ENCODE measurements at places on chromosomes 16 and 17.

- DNase-seq: no peak
Observed at GRCh38 chr16:84520725-84521496, 16.5 kb upstream of the MEAK7 start.

DNA sequence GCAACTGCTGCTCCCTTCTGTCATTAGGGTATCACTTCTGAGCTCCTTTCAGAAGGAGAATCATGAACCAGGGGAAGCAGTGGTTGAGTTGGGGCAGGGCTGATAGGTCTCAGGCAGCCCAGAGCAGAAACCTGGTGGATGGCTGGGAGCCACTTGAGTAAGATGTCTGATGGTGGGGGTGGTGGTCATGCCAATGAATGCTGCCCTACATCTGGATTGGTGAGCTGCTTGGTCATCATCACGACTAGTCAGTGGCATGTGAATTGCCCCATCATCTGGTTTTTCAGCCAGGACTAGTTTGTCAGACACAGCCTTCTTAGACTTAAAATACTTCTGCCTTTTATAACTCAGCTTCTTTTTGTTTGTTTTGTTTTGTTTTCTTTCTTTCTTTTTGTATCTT, 2.6 kb downstream of the GID4 start:
- DNase-seq: no peak

DNA sequence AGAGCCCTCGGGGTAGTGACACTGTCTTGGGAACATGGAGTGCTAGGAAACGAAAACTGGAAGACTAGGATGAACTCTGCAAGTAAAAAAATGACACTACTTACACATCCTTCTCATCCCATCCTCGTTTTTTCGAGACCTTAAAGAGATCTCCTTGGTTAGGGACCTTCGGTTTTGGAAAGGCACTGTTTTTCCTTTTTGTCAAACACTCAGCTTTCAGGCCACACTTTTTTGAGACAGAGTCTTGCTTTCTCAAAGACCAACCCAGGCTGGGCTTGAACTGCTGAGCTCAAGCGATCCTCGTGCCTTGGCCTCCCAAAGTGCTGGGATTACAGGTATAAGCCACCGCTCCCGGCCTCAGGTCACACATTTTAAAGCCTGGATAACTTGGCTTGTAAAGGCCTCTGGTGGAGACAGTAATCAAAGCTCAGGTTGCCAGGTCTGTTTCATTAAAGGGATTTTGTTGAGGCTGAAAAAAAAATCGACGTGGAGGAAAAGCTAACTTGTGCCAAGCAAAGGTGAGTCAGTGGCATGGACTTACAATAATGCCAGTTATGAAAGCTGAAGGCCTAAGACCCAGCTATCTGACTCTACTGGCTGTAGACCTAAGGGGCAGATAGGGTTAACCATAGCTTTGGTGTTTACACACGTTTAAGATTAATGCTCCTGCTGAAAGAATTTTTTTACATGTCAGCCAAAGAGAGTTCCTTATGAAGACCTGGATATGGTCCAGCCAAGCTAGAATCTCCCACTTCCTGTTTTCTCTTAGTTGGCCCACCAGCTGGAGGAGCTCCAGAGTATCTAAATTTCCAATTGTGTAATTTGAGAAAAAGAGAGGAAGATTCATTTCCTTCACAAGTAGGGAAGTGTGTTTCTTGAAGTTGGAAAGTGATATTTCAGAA, 823 bp downstream of the NBR1 start:
- DNase-seq: no peak

- DNase-seq: no peak
Observed at GRCh38 chr16:3084491-3084890, 14.6 kb downstream of the ZSCAN10 start.

DNA sequence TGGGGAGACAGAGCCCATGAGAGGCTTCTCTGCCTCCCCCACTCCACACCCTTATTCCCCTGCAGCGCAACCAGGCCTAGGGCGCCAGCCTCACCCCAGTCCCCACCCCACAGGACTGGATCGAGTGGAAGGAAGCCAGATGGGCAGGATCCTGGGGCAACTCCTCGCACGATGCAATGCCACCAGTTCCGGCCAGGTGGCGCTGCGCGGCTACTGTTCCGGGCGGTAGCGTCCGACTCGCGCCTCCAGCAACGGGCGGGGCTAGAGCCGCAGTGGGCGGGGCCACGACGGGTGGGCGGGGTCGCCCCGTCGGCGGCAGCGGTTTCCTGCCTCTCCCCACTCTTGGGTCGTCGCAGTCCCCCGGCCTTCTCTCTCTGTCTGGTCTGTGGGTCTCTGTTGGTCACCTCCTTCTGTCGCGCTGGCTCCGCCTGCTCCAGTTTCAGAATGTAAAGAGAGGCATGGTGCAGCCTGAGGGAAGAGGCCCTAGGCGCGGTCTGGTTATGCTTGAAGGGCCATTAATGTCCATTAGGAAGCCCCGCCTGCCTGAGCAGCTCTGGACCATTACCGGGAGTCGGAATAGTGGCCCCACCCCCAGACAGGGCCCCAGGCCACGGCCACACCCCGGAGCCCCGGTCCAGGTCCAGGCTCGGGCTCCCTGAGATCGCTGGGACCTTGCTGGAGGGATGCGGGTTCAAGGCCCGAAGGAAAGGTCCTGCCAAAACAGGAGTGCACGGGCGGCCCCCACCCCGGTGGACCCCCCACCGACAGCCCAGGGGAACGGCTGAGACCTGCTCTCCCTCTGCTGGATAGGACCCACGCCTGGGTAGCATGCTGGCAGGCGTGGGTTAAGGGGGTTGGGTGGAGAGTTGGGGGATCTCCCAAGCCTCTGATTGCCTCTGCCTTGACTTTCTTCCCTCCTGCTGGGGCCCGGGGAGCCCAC, 3.3 kb upstream of the NHERF2 start:
- DNase-seq: peak; percentile 97

DNA sequence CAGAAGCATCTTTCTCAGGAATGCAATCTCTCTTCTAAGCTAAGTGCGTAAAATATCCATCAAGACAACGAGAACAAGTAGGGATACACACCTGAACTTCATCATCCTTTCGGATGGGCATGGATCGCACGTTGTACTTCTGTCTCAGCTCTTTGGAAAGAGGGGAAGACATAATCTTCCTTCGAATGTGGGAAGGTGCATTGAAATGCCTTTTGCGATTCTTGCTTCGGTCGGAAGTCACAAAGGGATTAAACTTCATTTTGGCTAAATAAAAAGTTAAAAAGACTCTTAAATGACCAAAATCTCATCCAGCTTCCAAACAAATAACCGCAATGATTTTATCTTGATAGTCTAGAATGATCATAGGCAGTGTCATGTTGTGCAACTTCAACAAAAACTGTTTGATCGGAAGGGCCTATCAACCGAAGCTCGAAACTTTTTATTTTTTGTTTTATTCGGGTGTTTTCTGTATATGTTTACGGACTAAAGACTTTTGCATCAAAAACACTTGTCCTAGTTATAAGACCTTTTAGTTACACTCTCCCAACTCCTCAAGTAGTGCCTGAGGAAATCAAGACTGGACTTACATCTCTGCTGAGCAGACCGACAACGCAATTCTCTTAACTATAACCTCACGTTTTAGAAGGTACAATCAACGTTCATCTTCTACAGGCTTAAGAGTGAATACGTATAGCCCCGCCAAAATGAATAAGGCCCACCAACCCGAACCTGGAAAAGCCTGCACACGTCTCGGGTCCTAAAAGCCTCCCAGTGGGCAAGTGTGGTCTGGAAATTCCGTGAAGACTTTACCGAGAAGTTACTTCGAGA, 727 bp downstream of the RPL26 start:
- no peak for DNase-seq

DNA sequence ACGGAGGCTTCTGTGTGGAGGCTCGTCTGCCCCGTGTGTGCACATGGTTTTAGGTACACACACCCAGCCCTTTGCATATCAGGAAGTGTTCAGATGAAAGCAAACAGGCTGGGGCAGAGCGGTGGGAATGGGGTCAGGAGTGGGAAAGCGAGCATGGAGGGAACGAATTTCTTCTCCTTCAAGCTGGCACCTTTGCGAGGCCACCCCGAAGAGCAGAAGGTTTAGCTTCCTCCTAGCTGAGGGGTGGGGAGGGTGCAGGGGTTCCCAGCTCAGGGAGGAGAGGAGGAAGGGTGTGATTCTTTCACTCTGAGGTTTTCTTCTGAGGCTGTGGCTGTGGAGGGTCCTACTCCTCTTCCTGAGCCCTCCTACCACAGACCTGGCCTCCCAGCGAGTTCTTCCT, 83.6 kb downstream of the ABR start:
- DNase-seq: no peak

GRCh38 chr17:19348081-19348650, 14.4 kb downstream of the B9D1 start:
- DNase-seq: no peak

DNA sequence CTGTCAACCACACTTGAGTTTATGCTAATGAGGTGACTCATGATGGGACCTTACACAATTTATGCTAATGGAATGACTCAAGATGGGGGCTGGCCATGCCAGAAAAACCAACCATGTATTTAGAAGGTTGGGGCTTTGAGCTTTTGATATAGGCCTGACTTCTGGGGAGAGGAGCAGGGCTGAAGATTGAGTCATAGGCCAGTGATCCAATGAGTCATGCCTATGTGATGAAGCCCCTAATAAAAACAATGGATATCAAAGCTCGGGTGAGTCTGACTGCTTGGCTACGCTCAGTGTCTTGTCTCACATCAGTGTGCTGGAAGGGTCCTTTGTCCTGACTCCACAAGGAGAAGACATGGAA, 7.3 kb downstream of the MFSD6L start:
- DNase-seq: no peak

DNA sequence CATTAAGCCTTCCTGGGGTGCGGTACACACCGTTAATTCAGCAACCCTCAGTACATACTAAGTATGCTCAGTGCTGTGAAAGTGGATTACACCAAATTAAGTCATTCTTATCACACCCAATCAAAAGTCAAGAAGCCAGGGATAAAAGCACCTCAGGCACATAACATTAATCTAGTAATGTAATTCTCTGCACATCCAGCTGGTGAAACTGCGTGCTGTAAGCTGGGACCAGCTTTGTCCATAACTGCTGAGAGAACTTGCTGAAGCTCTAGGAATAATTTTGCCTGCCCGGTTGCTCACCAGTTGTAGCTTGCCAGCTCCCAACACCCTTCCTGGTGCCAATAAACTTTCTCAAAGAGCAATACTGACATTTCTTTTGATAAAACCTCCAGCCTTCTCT, 44.9 kb downstream of the SLC47A1 start:
- DNase-seq: no peak

DNA sequence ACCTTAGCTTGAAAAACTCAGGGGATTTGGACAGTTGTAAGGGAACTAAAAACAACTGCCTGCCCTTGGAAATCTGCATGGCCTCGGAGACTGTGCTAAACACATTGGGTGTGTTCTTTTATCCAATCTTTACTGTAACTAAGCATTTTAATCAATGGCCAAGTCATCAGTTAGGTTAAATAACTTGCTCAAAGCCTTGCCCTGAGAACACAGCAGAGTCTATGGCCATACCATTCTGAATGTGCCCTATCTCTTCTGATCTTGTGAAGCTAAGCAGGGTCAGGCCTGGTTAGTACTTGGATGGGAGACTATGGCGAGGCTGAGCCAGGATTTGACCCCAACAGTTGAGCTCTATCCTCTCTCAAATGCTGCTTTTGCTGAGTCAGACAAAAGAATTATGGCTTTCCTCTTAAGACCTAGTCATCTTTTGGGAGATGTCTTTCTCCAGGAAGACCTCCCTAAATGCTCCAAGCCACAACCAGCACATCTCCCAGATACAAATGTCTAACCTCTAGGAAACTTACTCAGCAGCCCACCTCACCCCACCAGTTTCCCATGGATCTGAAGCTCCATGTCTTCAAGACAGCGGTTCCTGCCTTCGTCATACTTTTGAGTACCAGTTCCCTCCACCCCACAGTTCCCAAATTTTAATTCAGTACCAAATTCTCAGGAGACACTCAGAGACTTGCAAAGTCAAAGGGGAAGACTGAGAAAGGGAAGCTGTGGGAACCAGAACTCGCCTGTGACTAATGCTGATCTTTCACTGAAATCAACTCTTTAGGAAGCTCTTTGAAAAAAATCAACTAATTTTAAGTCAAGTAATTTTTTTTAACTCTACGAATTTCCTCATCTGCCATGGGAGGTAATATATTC, 336.1 kb downstream of the MAF start:
- no peak for DNase-seq

DNA sequence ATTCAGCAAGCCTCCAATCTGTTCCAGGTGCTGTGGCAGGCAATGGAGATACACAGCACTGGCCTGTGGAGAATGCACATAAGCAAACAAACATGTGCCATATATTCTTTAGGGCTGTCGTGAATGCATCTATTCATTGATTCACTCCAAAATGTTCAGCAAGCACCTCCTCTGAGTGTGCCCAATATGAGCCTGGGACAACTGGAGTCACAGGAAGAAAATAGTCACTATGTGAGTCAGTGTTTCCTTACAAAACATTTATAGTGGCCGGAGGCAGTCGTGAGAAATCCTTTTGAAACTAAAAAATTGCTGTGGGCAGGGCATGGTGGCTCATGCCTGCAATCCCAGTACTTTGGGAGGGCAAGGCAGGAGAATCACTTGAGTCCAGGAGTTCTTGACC, 310.1 kb downstream of the CA10 start:
- no peak for DNase-seq
